ENCODE measurements at places on chromosomes 6 and 20.

DNA sequence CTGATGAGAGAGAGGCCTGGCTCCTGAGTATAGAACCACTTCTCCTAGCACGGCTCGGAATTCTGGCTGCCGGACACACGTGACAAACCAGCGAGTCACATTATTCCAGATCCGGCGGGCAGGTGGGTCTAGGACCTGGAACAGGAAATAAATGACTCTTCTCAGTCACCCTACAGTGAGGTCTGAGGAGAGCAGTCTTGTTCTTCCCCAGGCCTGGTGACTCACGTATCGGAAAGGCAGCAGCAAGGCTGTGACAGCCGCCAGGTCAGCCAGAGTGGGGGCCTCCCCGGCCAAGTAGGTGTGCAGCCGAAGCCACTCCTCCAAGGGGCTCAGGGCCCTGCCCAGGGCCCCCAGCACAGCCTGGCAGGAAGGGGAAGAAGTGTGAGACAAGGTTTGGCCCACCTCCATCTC lies 2.8 kb downstream of the VARS1 start:
- H3K36me3 ChIP-seq = peaks cover 9% of the 10 kb centered on the region
- H3K4me3 ChIP-seq = peak overlapping the region; percentile 46
- H3K27me3 ChIP-seq = no peaks in the 10 kb centered on the region

- no peak overlapping the region for H3K4me3 ChIP-seq
- DNase-seq = no peak
- no peaks in the 10 kb centered on the region for H3K36me3 ChIP-seq
Measured at GRCh38 chr6:169851641-169852503, 100.5 kb downstream of the ERMARD start.

- no peak for DNase-seq
- H3K27ac ChIP-seq = no peak overlapping the region
- H3K4me1 ChIP-seq = peaks cover 22% of the 10 kb centered on the region
Measured at GRCh38 chr6:138406443-138406842, 2.4 kb downstream of the HEBP2 start.

DNA sequence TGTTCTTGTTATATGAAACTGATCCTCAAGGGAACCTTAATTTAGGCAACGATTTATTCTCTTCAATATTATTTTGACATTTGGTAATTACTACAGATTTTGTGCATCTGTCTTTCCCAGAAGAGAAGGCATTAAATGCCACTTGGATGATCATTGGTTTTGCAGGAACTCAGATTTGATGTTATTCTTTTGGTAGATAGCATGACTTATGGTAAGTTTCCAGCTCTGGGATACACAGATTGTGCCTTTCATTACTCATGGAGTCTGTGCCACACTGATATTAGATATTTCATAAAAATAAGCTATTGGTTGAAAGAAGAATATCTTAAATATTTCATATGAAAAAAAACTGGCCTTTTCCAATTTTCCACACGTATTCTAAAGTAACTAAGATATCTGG lies 120.1 kb downstream of the AIG1 start:
- H3K27me3 ChIP-seq = no peaks in the 10 kb centered on the region
- peaks cover 47% of the 10 kb centered on the region for H3K36me3 ChIP-seq
- no peaks in the 10 kb centered on the region for H3K4me1 ChIP-seq
- H3K27ac ChIP-seq = no peak overlapping the region
- DNase-seq = no peak

- peaks cover 49% of the 10 kb centered on the region for H3K4me1 ChIP-seq
- peak overlapping the region; percentile 59 for H3K27ac ChIP-seq
- no peak overlapping the region for H3K4me3 ChIP-seq
- no peaks in the 10 kb centered on the region for H3K27me3 ChIP-seq
- DNase-seq = no peak
Measured at GRCh38 chr20:4916971-4917881, 84.1 kb downstream of the SLC23A2 start.

DNA sequence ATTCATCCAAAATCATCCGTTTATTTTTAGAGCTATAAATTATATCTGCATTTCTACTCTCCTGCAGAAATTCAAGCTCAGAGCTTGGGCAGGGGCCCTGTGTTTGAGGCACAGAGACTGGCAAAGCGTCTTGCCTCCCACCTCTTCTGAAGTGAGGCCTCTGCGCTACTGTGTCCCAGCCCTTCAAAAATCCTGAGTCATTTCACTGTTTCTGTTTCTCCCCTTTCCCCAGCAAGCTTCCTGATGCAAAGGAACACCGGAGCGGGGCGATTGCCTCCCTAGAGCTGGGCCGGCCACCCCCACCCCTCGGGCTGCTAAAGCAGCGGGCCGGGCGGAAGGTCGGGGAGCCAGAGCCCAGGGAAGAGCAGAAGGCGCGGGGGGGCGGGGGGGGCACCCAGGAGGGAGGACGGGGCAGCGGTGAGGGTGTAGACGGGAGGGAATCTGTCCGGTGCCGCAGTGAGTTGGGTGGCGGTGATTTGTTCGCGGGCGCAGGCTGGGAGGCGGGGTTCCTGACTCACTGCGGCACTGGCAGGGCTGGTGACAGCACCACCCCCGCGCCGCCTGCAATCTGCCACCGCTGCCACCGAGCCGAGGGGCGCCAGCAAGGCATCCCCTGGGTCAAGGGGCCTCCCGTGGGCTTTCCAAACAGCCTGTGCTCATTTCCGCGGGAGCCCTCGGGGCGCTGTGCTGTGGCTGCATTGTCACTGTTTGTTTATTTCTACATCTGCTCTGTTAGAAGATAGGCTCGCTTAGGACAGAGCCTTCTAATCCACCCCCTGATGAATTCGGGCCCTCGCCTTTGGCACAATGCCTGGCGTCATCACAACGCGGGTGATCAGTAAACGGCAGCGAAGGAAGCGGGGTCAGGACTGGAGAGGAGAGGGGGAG lies 46.5 kb upstream of the SNAP25 start:
- H3K27me3 ChIP-seq = peaks cover 58% of the 10 kb centered on the region
- H3K4me3 ChIP-seq = peak overlapping the region; percentile 48
- no peak overlapping the region for H3K27ac ChIP-seq
- no peaks in the 10 kb centered on the region for H3K36me3 ChIP-seq
- DNase-seq = no peak
